DMS79 (cell line): ENCODE measurements at places on chromosomes 16 and 17.

DNA sequence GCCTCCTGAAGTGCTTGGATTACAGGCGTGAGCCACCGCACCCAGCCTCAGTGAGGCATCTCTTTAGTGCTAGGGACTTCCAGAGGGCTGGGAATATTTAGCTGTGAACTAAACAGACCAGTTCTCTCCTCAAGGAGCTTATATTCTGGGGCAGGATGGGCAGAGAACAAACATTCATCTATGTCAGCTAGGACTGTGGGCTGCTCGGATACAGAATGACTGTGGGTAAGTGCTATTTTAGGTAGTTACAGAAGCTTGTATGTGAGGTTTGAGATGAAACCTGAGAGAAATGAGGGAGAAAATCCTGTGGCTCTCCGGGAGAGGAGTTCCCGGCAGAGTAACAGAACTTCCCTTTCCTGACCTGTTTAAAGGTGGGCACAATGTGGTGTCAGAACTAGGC, 6.2 kb upstream of the INPP5K start:
- no peak for DNase-seq

GRCh38 chr16:3655030-3655395, 522 bp downstream of the DNASE1 start:
- DNase-seq, result no peak

DNA sequence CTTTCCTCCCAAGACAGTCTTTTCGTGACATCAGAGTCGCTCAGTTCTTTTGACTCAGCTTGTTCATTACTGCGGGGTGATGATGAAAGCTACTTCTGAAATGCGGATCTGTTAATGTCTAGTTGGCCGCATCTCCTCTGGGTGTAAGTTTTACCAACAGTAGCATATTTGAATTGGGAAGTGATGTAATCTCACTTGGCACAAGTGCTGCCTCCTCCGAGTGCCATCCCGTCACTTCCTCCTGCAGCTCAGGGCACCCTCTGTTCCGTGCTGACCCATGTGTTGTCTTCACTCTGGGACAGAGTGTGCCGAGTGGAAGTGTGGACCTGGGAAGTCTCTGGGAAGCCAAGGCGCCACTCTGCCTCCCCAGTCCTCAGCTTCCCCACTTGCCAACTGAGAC, 8.9 kb downstream of the ADAD2 start:
- DNase-seq, result no peak

- no peak for DNase-seq
Measured at GRCh38 chr17:14270508-14270907, 30.4 kb upstream of the HS3ST3B1 start.

DNA sequence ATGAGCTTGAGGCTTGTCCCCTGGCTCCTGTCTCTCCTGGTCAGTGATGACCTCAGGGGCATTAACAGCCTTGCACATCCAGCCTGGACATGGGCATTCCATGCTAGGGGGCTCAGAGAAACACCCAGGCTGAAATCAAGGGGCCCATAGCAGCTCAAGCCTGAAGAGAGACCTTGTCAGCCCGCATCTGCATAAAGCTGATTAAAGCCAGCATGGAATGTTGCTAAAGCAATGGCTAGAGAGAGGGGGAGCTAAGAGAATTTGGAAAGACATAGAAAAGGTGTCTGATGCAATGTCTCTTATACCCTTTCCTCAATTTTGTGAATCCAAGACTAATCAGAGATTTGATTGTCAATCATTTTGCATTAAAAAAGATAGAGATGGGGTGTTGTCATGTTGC, 51.4 kb upstream of the WSCD1 start:
- no peak for DNase-seq

GRCh38 chr17:77542551-77543490, 402.1 kb downstream of the SEC14L1 start:
- peak; percentile 84 for DNase-seq

- DNase-seq, result no peak
Measured at GRCh38 chr17:34173241-34173640, 81.8 kb upstream of the CCL2 start.

- no peak for DNase-seq
Measured at GRCh38 chr17:80352991-80353665, 61.8 kb upstream of the ENDOV start.

DNA sequence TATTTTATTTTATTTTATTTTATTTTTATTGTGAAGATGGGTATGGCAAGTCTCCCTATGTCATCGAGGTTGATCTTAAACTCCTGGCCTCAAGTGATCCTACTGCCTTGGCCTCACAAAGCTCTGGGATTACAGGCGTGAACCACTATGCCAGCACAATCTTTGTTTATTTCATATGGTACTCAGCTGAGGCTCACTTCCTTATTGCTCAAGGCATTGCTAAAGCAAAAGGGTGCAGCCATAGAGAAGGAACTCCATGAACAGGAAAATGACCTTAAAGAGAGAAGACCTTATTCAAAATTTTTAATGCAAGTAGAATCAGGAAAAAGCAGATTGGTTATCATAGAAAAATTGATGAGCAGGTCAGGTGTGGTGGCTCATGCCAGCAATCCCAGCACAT, 110.6 kb upstream of the RBBP6 start:
- DNase-seq, result no peak

DNA sequence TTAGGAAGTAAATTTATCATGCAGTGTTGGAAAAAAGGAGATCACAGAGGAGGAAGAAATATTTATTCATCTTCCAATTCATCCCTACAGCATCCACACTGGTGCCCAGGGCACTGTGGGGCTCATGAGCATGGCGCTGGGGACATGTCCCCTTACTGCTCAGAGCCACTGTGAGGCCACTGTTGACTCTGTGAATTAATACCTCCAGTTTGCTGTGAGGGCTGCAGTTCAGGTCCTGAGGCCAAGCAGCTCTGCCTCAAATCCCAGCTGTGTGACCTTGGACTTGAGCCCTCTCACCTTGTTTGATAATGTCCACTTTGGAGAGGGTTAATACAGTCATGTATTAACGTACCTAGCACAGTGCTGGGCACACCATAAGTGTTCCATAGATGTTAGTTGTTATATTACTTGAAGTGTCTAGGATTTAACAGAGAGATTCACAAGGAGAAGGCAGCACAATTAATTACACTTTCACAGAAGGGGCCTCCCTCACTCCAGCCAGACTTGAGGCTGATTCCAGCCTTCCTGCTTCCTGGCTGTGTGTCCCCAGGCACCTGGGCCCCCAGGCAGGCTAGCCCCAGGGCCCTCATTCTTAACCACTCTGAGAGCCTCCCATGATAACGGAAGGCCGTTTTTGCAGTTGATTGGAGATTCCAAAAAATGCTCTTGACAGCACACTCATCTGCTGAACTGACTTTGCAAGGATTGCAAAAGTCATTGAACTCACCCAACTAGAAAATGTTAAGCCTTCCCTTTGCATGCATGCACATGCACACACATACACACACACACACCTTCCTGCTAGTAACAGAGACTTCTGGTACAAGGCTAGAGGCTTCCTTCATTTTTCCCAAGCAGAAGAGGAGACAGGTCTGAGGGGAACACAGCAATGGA, 29.4 kb downstream of the KATNIP start:
- no peak for DNase-seq

- DNase-seq, result no peak
Measured at GRCh38 chr16:79036541-79036940, 564.0 kb downstream of the MAF start.

- DNase-seq, result no peak
Measured at GRCh38 chr17:40399185-40399584, 18.5 kb downstream of the TOP2A start.

DNA sequence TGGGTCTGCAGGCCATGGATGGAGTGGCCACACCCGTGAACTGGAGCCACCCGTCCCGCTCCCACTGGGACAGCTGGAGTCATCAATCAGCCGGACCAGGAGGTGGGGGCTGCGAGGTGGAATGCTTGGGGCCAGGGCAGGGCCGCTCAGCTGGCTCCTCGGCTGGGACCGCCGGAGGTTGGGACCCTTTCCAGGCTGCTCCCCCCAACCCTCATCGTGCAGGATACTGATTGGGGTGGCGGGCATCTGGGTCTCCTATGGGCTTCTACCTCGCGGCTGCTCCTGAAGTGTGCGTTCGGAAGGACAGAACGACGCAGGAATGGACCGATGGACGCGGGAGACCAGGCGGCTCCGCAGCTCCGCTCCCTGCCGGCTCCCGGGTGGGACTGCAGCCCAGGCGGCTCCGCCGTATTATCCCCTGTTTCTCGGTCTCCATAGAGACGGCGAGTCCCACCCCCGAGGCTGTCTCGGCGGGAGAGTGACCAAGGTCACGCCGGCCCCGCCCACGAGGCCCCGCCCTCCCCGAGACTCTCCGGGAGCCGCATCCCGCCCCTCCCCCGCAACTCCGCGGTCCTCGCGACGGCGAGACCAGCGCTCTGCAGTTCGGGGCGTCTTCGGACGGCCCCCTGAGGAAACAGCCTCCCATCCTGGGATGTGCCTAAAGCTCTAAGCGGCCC, at the start of gene TPPP3:
Gene TPPP3 (minus strand): TSS at position 388 of the 677 bp plus-strand sequence. CDS start 2,387 bp downstream, outside the sequence.
- DNase-seq, result peak; percentile 51

DNA sequence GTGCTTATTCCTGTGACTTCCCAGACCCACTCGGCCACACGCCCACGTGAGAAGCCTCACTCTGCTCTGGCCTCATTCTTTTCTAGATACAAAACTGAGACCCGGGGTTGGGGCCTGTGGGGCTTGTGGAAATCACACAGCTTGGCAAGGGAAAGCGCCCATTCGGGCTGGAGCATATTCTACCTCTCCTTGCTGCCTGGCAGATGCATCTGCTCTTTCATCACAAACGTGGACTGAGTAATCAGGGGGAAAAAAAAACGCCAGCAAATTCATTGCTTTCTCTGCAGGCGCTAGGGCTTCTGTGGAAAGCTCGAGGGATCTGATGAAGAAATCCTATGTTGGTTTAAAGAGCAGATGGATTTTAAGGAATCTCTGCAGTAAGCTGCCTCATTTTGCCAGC, 44.4 kb downstream of the DNAH9 start:
- DNase-seq, result no peak

DNA sequence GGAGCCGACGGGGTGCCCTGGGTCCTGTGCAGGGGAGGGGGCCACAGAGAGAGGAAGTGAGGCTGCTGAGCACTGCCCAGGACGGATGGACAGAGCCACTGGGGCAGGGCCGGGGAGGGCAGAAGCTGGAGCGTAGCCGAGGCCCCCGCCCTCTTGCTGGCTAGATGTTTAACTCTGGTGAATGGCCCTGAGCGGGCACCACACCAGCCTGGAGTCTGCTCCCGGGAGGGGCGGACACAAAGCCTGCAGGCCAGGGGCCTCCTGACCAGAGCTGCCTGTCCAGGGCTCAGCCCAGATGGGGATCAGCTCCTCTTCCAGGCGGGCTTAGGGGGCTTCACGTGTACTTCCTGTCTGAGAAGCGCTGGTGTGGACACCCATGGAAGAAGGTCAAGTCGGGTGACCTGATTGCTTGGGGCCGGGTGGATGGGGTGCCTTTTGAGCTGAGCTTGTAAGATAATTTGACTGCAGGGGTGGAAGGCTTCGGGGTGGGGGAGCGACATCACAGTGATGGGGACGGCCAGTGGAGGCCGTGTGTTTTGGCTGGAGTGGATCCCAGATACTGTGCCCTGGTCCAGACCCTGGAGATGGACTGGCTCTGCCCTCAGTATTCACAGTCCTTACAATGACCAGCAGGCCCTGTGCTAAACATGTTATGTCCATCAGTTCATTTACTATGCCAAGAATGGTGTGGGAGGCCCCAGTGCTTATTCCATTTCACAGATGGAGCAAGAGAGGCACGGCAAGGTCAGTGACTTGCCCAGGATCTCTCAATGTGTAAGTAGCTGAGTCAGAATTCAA, 33.7 kb upstream of the CIBAR2 start:
- no peak for DNase-seq

DNA sequence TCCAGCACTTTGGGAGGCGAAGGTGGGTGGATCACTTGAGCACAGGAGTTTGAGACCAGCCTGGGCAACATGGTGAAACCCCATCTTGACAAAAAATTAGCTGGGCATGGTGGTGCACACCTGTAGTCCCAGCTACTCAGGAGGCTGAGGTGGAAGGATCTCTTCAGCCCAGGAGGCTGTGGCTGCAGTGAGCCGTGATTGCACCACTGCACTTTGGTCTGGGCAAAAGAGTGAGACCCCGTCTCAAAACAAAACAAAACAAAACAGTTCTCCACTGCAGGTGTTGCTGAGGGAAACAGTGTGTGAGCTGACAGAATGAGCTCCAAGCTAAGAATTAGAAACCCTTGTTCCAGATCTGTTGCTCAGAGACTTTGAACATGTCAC, 35.2 kb upstream of the TBX2 start:
- no peak for DNase-seq

DNA sequence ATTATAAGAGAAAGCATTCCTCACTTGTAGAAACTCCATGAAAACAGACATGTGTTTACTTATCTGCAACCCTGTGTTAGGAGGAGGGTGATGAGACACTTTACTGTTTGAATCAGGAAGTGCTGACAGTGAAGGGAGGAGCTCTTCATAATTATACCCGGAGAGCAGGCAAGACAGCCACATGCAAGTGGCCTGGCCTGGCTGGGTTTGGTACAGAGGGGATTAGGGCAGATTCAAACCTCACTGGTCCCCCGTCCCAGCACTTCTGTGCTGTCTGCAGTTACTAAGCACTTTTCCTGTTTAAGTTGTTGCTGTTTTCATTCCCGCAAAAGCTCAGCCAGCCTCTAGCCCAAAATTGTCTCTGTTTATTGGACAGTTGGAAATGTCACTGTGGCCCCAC, 78.5 kb downstream of the WWOX start:
- DNase-seq, result no peak

GRCh38 chr17:62653826-62654761, 26.6 kb downstream of the MRC2 start:
- DNase-seq, result no peak

- DNase-seq, result no peak
Measured at GRCh38 chr17:57751348-57751971, 6.4 kb upstream of the CCDC182 start.

DNA sequence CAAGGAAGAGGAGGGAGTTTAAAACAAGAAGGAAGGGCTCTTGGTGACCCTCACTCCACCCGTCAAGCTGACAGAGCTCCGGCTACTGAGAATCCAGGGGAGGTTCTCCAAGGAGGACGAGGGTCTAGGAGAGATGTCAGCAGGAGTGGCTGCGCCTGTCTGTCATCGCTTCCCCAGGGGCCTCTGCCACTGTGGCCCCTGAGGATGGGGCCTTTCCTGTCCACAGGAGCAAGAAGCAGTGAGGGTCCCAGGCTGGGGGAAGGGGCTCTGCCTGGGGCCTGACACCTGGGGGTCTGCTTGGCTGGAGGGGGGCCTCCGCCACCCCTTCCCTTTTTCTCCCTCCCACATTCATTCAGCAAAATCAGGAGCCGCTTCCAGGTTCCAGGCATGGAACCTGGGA, 66.5 kb upstream of the TNRC6C start:
- no peak for DNase-seq

DNA sequence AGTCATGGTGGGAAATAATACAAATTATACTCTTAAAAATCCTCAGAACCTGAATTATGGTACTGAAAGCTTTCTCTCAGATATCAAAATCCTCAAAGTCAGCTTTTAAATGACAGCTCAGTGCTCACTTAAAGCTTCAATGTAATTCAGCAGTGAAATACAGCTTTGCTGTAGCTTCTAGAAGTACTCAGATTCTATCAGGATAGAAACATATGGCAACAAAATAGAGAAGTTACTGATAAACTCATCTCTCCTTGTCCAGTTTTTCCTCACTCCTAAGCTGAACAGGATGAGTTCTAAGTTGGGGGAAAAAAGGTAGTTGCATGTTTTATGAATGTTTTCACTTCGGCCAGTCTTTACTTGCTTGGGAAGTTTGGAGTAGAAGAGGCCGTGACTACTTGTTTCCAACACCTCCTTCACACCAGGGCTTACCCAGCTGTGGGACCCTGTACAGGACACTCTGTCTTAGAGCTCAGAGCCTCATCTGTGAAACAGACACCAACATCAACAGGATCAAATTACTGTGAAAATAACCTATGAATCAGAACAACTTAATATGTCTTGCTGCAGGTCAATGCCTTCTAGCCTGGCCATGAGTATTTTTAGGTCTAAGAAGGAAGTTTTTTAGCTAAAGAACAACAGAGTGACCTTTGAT, 30.2 kb downstream of the OGFOD1 start:
- DNase-seq, result no peak

- no peak for DNase-seq
Measured at GRCh38 chr17:82534401-82534812, 14.9 kb downstream of the FOXK2 start.
